NCI-H187 treated with DMSO at 0.1 percent for 48 hours (cell line): ENCODE measurements at places on chromosomes 16 and 17.
A peak's percentile ranks its signal among the peaks of the same experiment; 100 is the strongest.

DNA sequence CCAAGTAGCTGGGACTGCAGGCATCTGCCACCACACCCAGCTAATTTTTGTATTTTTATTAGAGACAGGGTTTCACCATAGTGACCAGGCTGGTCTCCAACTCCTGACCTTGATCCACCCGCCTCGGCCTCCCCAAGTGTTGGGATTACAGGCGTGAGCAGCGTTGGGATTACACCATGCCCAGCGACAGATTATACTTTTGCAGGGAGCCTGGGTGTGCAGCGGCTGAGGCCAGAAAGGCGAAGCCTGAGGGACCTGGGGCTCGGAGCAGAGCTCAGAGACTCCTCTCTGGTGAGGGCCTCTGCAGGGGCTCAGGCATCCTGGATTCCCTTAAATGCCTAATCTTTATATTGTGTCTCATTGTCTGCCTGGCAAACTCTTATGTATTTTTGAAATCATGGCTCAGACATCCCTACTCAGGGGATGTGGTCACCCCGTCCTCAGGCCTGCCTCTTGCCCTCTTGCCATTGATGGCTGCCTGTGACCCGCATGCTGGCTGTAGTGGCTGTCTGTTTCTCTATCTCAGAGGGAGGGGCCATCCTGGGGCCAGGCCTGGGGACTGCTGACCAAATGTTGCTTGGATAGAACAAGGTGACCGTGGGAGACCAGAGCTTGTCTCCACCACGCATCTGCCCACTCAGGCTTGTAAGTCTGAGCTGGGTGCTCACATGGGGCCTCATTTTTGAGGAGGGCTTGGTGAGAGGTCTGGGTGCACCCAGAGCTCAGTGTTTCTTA, 42.6 kb downstream of the B9D1 start:
- DNase-seq: no peak

- DNase-seq: no peak
Observed at GRCh38 chr16:87002717-87003413, 314.3 kb downstream of the C16orf95 start.

DNA sequence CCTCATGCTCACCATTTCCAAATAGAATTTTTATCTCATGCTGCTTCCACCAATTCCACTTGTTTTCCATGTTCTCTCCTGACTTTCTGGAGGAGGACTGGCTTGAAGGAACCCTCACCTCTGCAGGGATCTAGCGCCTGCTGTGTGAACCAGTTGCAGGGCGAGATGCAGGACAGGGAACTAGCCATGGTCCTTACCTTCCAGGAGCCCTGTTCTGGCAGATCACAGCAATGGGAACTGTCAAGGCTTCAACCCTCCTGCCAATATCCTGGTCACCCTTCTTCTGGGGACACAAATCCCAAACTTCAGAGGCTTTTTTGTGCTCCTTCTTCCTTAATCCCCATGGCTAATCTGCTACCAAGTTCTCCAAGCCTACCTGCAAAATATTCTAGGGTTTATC, 60.4 kb upstream of the MMP2 start:
- DNase-seq: no peak

DNA sequence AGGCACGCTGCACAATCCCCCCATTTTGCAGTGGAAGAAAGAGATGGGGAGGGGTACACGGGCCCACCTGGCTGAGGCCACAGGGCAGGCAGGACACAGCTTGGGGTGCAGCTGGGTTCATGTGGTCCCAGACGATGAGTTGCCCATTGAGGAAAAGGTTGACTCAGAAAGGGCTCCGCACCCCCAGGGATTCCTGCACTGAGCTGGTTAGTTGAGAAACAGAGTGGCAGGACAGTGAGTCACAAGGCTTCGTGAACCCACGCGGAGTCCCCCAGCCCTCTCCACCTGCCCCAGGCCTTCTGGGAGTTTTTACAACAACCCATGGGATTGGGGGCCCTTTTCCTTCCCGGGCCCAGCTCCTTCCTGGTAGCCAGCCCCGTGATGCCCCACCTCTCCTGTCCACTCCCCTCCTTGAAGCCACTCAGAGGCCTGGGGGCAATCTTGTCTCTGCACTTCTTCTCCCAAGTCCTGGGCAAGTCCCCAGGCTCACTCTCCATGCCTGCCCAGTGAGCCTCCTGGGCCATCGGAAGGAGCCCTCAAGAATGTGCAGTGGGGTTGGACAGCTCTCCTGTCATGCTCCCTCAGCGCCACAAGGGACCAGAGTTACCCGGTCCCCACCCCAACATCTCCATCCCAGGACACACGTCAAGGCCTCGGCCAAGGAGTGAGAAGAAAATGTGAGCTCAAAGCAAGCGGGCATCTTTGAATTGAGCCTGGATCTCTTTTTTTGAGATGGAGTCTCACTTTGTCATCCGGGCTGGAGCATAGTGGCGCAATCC, 251.2 kb downstream of the PARN start:
- no peak for DNase-seq

- DNase-seq: no peak
Observed at GRCh38 chr16:57204675-57205074, 18.5 kb downstream of the RSPRY1 start.

GRCh38 chr17:54983260-54983659, 14.7 kb downstream of the STXBP4 start:
- DNase-seq: no peak

DNA sequence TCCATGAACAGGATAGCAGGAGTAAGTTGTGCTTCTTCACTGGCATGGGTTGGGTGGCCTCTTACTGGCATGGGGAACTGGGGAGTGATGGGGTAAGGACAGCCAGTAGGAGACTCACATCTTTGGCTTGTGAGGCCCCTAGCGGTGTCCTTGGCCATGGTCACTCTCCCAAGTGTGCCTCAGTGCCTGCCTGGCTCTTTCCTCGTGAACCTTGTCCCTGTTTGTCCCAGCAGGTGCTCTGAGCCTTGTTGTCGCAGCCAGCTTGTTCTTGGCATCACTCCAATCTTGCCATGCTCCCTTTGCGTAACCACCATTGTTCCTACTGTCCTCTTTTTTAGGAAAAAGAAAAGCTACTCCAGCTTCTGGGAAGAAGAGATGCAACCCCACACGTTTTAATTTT, 53.6 kb upstream of the SDK2 start:
- no peak for DNase-seq

- DNase-seq: no peak
Observed at GRCh38 chr17:34542700-34543336, 36.6 kb upstream of the TMEM132E start.

DNA sequence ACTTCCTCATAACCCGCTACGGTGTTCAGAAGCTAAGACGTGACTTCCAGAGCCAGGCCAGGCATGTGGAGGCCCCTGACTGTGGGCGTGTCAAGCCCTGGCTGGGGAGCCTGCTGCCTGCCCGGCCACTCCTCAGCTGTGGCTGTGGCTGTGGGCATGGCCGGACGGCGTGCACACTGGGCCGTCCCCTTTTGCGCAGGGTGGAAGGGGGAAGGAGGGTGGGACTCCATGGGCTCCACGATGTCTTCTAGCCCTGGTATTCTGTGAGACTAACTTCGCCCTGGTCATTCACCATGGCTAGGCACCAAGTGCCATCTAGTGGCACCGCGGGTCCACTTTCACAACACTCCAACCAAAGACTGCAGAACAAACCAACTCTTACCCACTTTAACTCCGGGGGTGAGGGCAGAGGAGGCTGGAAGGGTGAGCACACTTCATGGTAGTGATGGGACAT, 67.9 kb downstream of the N4BP1 start:
- no peak for DNase-seq

- no peak for DNase-seq
Observed at GRCh38 chr16:66923866-66924265, 1.5 kb downstream of the RRAD start.

GRCh38 chr17:82823004-82823403, 16.8 kb downstream of the ZNF750 start:
- no peak for DNase-seq

- no peak for DNase-seq
Observed at GRCh38 chr16:56399047-56399446, 26.3 kb downstream of the AMFR start.

GRCh38 chr17:81238490-81238814, 403 bp downstream of the TEPSIN start:
- no peak for DNase-seq

GRCh38 chr16:53429221-53429943, 4.9 kb upstream of the RBL2 start:
- no peak for DNase-seq

DNA sequence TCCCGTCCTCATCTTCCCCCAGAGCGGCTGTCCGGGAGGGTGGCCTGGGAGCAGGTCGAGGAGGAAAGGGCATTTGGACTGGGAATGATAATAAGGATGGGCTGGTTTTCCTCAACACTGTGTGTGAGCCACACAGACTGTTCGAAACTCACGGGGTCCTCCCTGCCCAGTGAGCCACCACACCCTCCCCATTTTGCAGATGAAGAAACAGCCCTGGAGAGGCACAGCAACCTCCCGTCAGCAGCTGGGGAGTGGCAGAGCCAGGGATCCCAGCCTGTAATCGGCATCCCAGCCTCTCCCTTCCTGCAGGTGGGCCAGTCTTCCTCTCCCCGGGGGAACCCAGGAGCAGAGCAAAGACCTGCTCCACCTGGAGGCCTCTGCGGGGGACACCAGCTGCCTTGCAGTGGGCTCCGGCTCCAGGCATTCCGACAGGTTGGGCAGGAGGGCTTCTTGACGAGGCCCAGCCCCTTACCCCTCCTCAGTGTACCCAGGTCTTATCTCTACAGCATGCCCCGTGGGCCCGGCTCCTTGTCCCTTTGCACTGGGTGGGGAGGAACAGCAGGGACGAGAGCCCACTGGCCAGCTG, 23.8 kb downstream of the ENGASE start:
- no peak for DNase-seq

GRCh38 chr17:81948635-81949378, 1.8 kb upstream of the MYADML2 start:
- no peak for DNase-seq

DNA sequence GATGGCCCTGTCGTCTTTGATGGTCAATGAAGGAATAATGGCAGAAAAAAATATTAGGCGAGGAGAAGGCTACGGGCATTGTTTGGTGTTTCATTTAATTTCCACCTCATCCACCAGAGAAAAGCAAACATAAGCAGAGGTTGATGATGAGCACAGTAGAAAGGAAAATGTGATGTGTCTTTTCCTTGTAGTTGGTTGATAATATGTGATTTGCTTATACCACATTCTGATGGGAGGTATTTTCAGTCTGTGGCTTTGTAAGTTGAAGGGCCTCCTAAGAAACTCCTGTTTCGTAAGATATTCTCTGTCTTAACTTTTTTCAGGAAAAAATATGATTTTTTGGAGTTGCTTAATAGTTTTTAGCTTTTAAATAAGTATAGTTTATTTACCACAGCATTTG, 215.7 kb downstream of the PRKCA start:
- no peak for DNase-seq

DNA sequence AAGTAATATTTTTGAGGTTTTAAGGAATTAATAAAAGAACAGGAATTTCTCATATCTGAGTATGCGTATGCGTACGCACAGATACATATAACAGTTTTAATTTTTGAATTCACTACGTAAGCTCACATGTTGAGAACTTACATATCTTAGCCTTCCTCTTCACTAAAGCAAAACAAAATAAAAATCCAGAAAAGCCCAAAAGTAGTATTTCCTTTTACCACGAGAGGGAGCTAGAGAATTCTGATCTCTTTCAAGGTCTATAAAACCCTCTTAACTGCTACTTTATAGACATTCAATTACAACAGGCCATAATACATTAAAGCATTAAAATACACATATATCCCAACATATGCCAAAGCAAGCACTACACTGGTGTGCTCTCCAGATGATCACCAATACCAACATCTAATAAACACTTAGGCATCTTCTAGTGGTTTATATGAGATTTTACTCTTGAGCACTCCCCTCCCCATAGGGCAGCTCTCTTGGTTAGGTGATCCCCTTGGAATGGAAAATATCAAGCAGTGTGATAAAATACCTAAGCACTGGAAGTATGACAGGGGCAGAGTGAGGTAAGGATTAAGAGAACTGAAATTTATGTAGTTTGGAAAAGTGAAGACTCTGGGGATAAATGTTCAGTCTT, 94.0 kb downstream of the SKAP1 start:
- peak; percentile 34 for DNase-seq

GRCh38 chr16:73031155-73031866, 16.6 kb downstream of the ZFHX3 start:
- no peak for DNase-seq

- DNase-seq: no peak
Observed at GRCh38 chr17:5097101-5097834, 14.4 kb downstream of the ZNF232 start.

DNA sequence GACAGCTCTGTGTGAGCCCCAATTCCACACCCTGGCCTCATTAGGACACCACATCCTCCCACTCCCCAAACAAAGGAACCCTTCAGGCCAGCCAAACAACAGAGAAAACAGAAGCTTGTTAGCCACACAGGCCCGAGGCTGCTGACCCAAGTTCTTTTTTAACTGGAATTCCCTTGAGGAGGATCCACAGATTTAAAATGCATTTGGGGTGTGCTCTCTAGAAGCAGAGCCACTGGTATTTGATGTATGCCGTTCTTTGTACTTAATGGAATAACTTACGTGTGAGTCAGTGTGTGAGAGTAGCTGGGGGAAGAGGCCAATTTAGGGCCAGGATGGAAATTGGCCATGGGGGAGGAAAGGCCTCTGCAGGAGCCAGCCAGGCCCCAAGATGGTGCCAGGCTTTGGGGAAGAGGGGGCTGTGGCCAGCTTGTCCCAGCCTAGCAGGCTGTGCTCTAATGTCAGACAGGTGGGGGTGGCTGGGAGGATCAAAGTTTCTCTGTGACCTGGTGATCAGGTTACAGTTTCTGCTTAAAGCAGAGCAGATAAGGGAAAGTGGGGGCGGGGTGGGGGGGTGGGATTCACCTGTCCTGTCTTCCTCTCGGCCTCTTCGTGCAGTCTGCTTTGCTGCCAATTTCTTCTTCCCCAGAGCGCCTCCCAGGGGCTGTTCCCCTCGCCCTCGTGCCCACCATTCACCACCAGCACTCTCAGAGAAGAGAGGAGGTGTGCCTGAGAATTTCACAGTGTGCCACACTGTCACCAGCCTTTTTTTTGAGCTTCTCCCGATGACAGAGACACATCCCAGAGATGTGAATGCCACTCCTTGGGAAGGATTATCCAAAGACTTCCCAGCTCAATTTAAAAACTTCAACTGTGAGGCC, 50.8 kb downstream of the TOM1L2 start:
- DNase-seq: no peak
